Activated naive CD4-positive, alpha-beta T cell (primary cell): ENCODE measurements at places on chromosomes 3 and 15.
A peak's percentile ranks its signal among the peaks of the same experiment; 100 is the strongest.

- no peak for DNase-seq
These were observed 301.9 kb upstream of the NR2F2 start for GRCh38 chr15:96028620-96029019.

DNA sequence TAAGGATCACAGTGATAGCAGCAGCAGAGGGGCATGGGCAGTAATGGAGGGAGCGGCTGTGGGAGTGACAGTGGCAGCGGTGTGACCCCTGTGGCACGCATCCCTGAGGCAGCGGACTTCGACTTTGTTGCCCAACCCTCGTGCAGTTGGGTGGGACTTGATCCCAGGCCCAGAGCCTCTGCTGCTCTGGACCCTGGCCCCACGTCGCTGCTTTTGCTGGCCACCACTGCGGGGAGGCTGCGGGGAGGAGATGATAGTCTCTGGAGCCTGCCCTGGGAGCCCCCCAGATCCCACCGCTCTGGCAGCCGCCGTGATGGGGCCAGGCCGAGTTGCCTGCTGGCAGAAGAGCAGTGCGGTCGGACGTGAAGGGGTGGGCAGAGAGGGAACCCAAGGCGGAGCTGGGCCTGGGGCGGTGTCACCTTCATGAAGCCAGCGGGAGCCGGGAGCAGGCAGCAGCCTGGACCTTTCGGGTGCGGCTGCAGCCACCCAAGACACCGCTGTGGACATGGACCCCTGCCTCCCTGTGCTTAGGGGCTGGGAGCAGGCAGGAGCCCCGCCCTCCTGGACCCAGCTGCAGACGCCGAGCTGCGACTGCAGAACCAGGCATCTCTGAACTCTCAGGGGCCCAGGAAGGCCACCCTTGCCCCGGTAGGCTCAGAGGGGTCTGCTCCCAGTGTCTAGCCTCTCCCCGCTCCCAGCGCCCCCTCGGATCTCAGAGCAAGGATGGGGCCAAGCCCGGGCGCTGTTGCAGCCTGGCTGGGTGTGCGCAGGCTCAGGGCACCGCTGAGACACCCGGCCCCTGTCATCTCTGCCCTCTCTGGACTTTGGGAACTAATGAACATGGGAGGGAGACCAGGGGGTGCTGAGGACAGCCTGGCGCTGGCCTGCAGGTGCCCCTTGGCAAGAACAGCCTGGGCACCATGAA is 38.3 kb downstream of the COMMD2 start:
- DNase-seq = no peak

DNA sequence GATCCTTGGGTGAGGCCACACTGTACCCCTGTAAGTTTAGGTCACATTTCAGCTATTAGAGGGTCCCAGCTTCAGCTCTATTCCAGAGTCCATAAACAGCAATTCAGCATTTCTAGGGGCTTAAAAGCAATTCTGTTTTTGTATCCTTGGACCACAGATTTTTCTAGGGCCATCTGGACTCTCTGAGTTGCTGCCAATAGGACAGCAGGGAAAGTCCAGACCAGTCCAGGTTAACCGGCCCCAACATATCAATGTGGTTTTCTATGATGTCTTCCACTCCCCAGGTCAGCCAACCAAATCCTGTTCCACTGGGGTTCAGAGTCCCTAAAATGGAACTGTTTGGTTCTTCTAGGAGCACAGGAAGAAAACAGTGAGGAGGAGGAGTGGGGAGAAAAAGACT is 40.0 kb downstream of the TYRO3 start:
- DNase-seq = no peak

DNA sequence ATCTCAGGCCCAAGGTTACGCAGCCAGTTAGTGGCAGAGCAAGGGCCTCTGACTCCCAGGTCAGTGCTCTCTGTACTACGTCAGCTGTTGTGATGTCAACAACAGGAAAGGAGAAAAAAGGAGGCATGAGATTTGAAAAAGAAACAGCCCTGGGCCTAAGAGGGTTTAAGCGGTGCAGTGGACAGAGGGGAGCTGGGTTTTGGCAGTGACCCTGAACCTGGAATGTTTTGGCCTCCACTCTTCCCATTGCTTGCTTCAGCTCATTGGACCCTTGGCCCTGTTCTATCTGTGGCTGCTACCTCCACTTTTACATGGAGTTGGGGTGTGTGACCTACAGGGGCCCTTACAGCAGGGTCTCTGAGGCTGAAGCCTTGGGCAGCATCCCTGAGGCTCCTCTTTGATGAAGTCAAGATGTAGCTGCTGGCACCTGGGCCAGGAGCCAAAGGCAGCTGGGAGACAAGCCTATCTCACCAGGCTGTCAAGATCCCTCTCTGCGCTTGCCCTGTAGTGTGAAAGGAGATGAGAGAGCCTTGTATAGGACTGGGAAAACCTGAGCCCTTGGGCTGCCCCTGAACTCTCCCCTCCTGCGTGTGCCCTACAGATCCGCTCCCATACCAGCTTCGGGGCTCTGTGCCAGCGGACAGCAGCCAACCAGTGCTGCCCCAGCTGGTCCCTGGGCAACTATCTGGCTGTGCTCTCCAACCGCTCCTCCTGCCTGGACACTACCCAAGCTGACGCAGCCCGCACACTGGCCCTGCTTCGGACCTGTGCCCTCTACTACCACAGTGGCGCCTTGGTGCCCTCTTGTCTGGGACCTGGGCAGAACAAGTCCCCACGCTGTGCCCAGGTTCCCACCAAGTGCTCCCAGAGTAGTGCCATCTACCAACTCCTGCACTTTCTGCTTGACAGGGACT is 8.7 kb downstream of the DISP2 start:
- no peak for DNase-seq

DNA sequence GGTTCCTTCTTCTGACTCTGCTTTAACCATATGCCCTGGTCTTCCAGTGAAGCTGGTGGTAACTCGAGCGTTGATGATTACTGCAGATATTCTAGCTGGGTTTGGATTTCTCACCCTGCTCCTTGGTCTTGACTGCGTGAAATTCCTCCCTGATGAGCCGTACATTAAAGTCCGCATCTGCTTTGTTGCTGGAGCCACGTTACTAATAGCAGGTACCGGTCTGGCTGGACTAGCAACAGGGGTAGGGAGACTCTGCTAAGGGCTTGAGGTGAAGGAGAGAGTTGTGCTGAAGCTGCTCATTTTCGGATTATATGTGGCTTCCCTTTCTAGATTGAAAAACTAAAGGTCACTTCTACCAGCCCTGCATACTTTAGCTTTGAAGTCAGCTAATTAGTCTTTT is 16.8 kb downstream of the CLDN16 start:
- no peak for DNase-seq

GRCh38 chr15:64635499-64636495 is 139.6 kb downstream of the RBPMS2 start:
- no peak for DNase-seq

DNA sequence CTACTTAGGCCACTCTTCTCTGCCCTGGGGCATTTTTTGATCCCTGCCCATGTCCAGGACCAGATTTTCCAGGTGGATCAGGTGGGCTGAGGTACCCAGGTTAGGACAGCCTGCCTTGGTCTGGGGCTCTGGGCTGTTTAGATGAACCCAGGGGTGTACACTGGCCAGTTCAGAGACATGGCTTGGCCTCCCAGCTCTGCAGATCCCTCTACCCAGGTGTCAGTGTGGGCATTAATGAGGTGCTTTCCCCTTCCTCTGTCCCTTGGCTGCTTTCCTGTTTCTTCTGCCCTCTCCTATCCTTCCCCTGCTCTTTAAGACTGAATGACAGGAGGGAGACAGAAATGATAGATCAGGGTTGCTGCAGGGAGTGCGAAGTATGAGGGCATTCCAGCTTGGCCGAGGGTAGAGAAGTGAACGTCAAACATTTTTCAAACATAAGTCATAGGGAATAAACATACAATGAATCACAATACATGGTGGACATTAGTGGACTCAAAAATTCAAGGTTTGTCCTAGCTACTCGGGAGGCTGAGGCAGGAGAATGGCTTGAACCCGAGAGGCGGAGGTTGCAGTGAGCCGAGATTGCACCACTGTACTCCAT is 30.5 kb downstream of the RTP1 start:
- DNase-seq = no peak

DNA sequence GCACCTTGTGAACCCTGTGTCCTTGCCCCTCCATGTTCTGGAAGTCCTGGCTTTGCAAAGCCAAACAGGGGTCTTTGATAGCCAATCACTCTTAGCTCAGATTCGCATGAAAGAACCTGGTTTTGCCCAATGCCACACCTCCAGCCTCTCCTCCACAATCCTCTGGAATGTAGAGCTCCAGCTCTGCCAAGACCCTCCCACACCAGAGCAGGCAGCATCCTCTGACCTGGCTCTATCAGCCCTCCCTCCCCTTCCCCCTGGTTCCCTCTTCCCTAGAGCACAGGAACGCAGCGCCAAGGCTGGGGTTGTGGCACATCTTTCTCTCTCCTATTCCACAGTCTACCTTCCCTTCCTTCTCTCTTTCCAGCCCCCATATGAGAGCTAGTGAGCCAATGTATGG is 133.3 kb downstream of the RPLP1 start:
- DNase-seq = no peak

- DNase-seq = peak; percentile 69
These were observed at the start of gene ZNF770 for GRCh38 chr15:34988027-34988902. Gene ZNF770, minus strand, starts transcription at chr15:34988287. Its CDS starts 4,853 bp downstream, at chr15:34983434.
